ENCODE measurements at places on chromosomes 4 and X.

- DNase-seq, result no peak
These were observed 25.5 kb upstream of the FHL1 start for GRCh38 chrX:136121788-136122187.

GRCh38 chr4:179747218-179747910 is 2305.1 kb upstream of the AGA start:
- no peak for DNase-seq

DNA sequence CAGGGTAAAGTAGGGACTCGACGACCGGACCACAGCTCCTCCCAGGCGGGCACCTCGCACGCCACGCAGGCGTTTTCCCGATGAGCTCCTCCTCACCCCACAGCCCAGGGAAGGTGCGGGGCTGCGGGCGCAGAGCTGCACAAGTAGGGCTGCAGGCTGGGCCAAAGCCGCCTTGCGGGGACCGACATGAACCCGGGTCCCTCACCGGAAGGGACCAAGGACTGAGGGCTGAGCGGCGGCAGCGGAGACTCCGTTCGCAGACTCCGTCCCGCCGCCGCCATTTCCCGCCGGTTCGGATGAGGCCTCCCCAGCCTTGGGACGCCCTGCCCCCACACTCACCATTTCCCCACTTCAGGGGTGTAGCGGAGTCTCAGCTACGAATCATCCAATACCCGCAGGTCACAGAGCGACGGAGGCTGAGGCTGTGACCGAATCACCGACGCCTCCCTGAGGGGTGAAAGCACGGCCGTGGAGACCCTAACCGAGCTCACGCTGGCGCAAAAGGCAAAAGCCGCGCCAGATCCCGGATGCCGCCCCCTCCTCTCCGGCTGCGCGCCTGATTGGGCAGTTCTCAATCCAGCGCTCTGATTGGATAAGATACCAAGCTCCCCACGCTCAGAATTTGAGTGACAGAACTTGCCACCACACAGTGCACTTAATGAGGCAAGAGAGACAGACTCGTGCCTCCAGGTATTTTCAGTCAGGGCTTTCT is at the start of gene ZNF732:
Gene ZNF732 (minus strand): TSS at position 506 of the 712 bp plus-strand sequence. CDS start 164 bp downstream, at position 342.
- no peak for DNase-seq

DNA sequence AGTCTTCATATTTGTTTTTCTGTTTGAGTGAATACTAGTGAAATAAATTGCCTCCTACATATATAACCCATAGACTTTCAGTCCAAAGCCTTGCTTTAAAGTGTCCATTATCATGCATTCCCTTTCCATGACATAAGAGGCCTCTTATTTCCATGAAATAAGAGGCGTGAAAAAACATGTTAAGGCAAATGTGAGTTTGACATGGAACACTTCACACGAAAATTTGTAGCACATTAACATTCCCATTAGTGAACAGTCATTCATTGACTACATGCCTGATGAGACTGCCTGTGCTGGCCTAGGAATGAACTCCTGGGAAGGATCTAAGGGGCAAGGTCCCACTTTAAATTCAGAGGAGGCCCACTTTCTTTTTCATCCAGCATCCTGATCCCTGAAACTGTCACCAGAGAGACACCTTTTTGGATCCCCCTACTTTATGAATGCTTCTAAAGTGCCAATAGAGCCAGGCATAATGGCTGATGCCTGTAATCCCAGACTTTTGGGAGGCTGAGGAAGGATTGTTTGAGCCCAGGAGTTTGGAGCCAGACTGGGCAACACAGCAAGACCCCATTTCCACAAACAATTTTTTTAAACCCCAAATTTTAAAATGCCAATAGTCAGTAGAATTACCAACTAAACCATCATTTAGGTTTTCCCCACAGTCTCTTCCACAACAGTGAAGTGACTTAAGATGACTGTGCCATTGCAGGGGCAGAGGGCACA is 6.7 kb downstream of the RTL8B start:
- no peak for DNase-seq

- DNase-seq, result no peak
These were observed 88.2 kb upstream of the USP9X start for GRCh38 chrX:40996886-40997530.

DNA sequence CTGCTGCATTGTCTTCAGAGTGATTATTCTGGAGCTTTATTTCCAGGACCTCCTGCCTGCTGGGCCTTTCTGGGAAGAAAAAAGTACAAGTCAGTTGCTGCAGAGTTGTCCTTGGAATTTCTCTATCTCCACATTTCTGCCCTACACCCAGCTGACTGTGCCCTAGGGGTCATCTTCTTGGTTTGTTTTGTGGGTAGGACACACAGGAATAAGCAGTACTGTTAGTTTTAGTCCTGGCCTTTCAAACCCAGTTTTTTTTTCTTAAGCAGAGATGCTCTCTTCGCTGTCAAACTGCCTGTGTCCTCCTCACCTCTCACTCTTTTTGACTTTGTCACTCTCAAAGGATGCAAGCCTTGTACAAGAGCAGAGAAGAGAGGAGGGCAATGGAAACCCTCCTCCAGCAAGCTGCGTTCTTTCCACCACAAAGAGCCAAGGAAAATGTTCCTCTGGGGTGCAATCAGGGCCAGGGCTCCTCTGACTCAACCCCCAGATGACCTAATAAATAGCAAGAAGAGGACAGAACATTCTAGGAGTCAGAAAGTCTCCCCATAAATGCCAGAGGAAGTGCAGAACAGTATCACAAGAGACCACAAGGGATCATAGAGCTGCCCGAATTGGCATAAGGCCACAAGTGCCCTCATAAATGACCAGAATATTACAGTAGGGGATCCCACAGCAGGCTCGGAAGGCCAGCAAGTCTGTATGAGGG is 186.2 kb downstream of the RCHY1 start:
- DNase-seq, result no peak

DNA sequence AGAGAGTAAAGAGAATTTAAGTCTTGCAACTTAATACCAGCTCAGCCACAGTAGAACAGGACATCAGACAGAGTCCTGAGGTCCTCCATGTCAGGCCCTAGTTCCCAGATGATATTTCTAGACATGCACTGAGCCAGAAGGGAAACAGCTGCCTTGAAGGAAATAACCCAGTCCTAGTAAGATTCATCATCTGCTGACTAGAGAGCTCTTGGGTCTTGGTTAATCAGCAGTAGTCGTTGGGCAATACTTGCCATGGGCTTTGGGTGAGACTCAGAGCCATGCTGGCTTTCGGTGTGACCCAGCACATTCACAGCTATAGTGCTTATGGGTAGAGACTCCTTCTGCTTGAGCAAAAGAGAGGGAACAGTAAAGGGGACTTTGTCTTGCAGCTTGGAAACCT is 379.1 kb downstream of the AR start:
- no peak for DNase-seq

DNA sequence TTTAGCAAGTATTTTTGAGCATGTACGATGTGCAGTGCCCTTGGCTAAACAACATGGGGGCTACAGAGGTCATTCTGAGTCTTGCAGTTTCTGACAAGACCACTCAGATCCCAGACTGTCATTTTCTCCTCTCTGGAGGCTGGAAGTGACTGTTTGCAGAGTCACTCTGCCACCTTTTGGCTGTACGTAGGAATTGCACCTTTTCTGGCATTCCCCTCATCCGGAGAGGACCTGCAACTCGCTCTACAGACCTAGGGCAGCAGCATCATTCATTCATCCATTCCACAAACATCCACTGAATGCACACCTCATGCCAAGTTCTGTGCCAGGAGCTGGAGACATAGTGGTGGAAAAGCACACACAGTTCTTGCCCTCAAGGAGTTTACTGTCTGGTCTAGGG is 160.4 kb upstream of the GPR101 start:
- DNase-seq, result no peak

DNA sequence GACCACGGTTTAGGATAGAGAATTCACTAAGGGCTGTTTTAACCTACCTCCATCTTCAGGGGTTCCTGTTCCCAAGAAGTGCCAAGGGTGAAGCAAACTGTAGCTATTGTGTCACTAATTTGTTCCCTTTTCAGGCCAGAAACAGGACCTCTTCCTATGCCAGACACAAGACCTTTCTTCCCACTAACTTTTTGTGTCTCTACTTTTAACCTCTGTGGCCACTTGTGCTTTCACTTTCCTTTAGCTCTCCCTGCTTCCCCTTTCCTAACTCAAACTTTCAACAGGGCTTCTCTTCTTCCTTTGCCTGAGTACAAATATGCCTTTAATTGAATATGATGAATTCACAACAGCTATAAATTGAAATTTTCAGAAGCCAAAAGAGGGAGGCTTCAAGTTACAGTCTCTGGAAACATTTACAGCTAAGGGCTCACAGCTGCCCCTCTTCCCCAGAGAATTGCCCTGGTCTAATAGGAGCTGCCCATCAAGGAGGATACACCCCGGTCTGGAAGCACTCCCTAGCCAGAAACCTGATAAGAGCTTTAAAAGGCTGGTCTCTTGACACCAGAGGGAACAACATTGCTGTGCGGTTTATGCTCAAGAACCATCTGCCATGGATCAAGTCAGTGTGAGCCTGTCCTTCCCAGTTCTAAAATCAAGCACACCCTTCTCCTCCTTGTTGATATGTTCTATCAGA is 61.7 kb upstream of the PLS3 start:
- DNase-seq, result no peak

DNA sequence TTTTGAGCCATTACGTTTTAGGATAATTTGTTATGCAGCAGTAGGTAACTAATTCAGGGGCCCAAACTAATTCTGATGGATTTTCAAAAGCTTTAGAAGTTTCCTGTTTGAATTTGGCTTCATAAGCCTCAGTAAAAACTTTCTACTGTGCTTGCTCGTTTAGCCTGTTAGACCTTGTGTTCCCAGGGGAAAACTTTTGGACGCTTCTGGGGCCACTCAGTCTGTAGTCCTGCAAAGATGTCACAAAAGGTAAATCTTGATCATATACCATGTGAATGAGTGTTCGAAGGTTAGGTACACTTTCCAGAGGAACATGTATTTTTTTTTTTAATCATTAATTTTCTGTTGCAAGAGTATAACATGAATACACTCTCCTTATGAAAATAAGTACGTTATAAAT is 70.7 kb downstream of the SUPT20HL2 start:
- DNase-seq, result no peak

GRCh38 chrX:139751053-139751452 is 43.1 kb upstream of the MCF2 start:
- no peak for DNase-seq

DNA sequence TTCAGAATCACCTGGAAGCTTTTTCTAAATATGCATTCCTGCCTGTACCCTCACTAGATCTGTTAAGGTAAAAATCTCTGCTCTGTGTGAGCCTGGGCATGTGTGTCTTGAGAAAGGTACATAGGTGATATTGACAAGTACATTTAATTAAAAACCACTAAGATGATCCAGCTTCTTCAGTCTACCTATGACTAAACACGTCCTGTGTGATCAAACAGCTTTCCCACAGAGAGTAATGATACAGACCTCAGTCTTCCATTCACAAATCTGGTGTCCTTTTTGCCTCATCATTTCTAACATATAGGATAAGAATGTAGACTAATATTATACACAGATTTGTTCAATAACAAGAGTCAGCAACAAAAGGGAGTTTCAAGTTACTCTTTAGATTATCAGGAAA is 42.6 kb downstream of the GALNT7 start:
- no peak for DNase-seq

GRCh38 chr4:184387351-184387750 is 87.0 kb downstream of the IRF2 start:
- no peak for DNase-seq

GRCh38 chr4:158624889-158625478 is 46.7 kb downstream of the C4orf46 start:
- DNase-seq, result no peak

DNA sequence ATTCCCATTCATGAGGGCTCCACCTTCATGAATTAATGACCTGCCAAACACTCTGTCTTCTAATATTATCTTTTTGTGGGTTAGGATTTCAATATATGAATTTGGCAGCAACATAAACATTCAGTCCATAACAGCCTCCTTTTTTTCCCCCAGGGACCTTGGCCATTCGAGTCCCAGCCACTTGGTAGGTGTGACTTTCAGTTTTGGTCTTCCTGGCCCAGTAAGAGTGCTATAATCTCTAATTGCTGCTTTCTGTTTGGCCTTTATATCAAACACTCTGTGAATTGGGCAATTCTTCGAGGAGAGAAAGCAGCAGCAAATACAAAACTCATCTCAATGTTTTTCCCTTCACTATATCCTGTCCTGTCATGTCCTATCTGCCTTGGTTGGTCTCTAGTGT is 12.4 kb upstream of the RADX start:
- DNase-seq, result no peak

DNA sequence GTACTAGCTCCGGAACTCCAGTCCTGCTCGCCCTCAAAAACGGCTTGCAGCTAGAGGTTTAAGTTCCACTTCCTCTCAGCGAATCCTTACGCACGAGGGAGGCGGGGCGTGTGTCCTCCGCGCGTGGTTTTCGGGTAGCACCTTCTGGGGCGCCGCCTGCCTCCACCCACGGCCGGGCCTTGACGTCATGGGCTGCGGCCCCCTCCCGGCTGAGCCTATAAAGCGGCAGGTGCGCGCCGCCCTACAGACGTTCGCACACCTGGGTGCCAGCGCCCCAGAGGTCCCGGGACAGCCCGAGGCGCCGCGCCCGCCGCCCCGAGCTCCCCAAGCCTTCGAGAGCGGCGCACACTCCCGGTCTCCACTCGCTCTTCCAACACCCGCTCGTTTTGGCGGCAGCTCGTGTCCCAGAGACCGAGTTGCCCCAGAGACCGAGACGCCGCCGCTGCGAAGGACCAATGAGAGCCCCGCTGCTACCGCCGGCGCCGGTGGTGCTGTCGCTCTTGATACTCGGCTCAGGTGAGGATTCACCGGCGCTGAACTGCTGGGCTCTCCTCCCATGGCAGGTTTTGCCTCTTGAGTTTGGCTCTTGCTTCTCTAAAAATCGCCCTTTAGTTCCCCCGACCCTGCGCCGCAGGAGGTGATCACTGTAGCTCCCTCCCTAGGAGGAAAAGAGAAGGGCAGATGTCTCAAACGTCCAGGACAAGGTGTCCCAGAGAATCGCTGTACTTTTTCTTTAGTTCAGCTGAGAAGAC is at the start of gene AREG:
Gene AREG (plus strand): TSS at position 246 of the 752 bp plus-strand sequence. CDS start 210 bp downstream, at position 456.
- peak; percentile 63 for DNase-seq

- no peak for DNase-seq
These were observed 34.4 kb downstream of the AGTR2 start for GRCh38 chrX:116204932-116205331.

- no peak for DNase-seq
These were observed 7.7 kb upstream of the GABRE start for GRCh38 chrX:151982222-151982621.

GRCh38 chrX:153854702-153855101 is 24.4 kb upstream of the PDZD4 start:
- no peak for DNase-seq

GRCh38 chrX:26050099-26050498 is 88.0 kb upstream of the MAGEB18 start:
- DNase-seq, result no peak

DNA sequence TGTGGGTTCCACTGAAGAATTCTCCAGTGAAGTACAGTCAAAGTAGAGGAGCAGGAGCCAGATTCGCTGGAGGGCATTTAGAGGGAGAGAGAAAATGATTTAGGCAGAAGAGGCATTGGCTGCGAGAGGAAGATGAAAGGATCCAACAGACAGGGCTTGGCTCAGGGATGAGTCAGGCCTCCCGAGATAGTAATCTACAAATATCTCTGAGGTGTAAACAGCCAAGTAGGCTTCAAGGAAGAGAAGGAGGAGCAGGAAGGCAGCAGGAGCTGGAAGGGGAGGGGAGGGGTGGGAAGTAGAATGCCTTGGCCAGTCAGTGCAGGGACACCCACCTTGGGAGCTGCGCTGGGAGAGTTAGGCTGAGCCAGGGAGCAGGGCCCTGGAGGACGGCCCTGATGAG is 55.5 kb downstream of the PJA1 start:
- no peak for DNase-seq

All from stimulated activated CD8-positive, alpha-beta memory T cell treated with anti-CD3 and anti-CD28 coated beads, Interleukin-15, amount 100 ng/mL, for 24 hours (primary cell).